Inflammatory macrophage treated with lipopolysaccharide for 4 hours (primary cell): ENCODE measurements at places on chromosomes 7 and 10.

DNA sequence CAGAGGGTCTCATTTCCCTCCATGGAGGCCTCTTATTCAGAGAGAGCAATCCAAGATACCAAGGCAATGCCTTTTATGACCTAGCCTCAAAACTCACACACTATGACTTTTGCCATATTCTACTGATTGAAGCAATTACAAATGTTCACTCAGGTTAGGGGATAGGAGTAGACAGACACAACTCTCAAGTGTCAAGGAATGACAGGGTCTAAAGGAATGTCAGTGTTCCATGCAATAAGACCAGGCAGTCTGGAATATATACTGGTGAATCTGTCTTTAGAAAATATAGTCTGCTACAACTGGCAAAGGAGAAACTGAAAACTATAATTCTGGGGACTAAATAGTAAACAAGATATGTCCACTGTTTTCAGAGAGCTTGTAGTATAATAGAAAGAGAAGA is 283.9 kb downstream of the PRKG1 start:
- DNase-seq = no peak

- DNase-seq = no peak
Observed at GRCh38 chr7:70893971-70894715, 237.8 kb upstream of the GALNT17 start.

DNA sequence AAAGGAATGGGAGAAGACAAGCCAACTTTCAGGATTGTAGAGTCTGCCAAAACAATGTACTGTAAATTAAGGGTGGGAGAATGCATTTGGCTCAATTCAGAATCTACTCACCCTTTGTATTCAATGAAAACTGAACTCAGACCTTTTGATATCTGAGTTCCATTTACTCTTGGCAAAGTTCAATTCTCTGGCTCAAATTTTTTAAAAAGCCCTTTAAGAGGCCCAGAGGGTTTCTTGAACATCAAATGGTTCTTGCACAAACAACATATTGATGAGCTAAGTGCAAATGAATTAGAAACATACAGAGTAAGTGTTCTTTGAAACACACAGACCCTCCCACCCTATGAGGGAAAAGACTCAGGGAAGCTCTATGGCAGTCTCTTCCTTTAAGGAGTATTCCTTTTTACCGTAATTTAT is 5.2 kb upstream of the XPNPEP1 start:
- DNase-seq = no peak

GRCh38 chr10:91339729-91340128 is 70.4 kb upstream of the HECTD2 start:
- no peak for DNase-seq

DNA sequence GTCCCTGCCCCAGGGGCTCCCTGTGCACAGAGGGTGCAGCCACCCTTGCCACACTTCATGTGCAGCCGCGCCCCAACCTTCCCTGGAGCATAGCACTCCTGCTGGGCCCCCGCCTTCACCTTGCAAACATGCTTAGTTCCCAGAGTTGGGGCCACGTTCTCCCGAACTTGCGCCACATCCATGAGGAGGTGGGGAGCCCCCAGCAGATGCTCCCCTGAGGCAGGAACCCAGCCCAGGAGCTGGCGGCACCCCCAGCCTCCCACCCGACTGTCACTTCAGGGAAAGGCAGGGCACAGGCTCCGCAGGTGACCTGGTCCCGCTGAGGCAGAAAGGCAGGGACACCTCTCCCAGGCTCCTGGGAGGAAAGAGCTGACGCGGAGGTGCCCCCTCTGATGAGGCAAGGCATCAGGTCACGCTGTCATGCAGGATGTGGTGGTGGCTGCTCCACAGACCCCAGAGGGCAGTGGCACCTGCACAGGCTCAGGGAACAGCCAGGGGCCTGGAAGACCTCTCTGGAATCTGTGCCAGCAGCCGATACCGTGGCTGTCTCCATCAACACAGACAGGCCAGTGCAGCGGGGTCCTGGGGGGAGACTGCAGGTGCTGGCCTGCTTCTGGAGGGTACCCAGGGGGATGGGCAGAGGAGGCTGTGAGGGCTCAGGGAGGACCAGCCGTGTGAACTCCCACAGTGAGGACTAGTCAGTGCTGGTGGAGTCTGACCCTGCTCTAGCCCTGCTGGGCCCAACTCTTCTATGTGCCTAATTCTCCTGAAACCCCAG is 221.3 kb downstream of the MAD1L1 start:
- no peak for DNase-seq

DNA sequence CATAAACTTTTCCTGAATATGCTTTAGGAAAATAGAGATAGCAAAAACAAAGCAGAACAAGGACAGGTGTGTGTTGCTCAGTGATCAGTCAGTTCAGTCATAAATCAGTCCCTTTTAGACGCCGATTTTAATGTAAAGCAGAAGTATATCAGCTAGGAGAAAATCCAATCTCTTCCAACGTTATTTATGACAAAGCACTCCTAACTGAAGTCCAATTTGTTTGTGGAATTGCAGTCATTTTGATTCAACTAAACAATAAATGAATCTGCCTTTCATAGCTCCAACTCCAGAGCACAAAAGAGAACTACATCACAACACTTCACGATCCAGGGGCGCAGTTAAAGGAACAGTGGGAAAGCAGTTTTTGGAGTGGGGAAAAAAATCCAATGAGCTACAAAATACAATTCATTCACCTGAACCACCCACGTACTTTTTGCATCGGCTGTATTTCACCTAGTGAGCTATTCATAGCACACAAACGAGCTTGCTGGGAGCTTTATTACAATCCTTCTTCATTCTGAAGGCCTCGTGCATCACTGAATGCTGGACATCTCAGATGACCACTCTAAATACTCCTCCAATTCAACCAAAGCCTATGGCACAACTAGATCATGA is 151.3 kb downstream of the LRRN3 start:
- no peak for DNase-seq

DNA sequence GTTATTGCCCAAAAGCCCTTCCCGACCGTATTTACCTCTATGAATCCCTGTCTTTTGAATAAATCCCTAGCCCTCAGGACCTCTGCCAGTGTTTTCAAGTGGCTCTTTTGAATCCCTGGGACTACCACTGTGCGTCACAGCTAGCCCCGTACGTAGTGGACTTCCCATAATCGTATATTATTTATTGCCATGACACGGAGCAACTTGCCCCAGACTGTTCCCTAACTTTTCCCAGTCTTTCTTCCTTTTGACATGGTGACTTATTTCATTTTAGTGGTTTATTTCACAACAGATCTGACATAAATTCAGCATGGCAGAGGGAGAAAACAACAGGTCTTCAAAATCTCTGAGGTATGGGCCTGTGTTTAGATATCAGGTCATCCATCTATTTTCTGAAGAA is 318.6 kb upstream of the KLF6 start:
- DNase-seq = no peak

DNA sequence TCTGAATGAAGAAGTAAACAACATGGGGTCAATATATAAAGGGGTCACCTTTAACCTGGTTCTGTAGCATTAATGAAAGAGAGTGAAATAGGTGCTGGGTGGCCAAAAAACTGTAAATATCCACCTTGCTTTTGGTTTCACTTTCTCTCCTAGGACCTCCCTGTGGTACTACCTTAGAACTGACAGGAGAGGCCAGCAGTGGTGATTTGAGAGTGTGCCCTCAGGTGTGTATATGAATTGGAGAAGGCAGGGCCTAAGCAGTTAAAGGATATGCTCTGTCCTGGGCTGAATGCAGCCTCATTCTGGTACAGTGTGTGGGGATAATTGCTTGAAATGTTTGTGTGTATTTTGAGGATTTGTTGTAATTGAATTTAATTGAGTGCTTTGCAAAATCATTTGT is 62.0 kb downstream of the BBS9 start:
- DNase-seq = no peak

GRCh38 chr7:400901-401485 is 111.0 kb downstream of the FOXL3 start:
- DNase-seq = no peak

DNA sequence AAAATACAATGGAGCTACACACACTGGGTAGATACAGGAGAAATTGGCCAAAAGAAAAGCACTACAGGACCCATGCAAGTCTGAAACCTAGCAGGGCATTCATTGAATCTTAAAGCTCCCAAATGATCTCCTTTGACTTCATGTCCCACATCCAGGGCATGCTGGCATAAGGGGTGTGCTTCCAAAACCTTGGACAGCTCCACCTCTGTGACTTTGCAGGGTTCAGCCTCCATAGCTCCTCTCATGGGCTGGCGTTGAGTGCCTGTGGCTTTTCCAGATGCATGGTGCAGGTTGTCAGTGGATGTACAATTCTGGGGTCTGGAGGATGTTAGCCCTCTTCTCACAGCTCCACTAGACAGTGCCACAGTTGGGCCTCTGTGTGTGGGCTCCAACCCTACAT is 626.3 kb upstream of the POT1 start:
- no peak for DNase-seq

DNA sequence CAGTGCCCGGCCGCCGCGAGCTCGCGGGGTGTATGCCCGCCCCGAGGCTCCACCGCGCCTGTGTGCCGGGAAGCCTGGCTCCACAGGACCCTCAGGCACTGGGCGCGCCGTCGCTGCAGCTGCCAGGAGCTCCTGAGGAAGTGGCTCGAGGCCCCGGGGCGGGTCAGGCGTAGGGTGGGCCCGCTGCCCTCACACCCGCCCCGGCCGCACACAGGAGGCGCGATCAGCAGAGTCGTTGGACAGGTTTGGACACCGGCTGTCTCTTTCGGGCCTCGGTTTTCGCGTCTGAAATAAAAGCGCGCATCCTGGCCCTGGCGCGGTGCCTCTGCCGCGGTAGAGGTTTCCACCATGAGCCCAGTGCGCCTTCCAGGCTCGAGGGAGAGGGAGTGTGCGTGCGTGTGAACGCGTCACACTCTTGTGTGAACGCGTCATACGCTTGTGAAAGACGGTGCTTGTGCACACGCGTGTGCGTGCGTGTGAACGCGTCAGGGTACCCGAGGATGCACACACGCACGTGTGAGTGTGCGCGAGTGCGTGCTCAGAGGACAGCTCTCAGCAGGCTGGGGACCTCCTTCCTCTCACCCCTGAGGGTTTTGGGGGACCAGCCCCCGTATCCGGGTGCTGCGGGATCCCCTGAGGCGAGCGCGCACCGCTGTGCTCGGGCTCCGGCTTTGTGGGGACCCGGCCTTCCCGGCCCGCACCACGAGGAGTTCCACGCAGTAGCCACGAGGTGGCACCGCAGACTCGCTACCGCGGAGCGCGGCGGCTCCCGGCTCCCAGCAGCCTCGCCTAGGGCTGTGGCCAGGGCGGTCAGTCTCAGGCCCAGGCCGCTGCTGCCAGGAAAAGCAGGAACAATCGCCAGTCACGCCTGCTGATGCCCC is 83.8 kb downstream of the BMS1 start:
- DNase-seq = peak; percentile 72
